ENCODE measurements at places on chromosomes 12 and 14.
A peak's percentile ranks its signal among the peaks of the same experiment; 100 is the strongest.

DNA sequence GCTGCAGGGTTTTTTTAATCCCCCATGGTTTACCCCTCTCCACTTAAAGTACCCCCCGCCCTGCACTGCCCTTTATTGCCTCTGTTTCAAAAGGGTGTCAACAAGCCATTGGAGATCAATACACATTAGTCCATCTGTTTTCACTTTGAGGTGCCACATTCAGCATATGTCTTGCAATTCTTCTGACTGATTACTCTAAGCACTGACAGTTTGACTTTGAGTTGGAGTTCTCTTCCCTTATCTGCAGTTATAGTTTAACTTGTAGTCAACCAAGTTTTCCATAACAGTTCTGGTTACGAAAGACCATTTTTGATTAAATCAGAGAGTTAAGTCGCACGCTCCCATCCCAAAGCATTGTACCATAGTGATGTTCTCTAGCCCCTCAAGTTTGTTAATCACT, 260.8 kb upstream of the TBX3 start:
- DNase-seq, result no peak

DNA sequence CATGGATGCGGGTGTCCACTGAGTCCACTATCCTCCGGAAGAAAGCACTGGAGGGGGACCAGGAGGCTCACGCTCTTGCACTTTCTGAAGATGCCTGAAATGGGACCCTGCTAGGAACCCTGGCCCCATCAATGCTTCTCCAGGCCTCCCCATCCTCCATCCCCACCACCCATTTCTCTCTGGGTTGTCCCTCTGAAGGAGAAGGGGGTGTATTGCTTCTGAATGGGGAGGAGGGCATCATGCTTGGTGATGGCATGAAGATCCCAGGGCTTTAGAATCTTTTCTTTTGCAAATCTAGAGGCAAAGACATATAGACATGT, 681 bp upstream of the JPH4 start:
- no peak for DNase-seq

GRCh38 chr14:44309331-44309730, 197.8 kb downstream of the FSCB start:
- no peak for DNase-seq

- no peak for DNase-seq
These were observed 24.5 kb upstream of the OVCH1 start for GRCh38 chr12:29521951-29522350.

DNA sequence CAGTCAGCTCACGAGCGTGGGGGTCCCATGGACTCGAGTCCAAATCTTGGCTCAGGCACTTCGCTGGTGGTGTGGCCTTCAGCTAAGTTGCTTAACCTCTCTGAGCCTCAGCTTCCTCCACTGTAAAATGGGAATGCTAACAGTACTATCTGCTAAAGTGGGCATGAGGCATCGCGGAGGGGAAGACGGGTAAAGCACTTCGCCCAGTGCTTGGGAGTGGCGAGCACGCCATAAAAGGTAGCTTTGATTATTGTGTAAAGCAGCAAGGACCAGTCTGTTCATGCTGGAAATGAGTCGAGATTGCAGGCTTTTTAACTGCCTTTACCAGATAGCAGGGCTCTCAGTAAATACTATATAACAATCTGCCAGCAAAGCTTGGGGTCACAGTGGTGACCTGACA, 24.5 kb downstream of the HRK start:
- DNase-seq, result no peak

GRCh38 chr14:60848066-60848465, 113.5 kb downstream of the MNAT1 start:
- DNase-seq, result no peak

DNA sequence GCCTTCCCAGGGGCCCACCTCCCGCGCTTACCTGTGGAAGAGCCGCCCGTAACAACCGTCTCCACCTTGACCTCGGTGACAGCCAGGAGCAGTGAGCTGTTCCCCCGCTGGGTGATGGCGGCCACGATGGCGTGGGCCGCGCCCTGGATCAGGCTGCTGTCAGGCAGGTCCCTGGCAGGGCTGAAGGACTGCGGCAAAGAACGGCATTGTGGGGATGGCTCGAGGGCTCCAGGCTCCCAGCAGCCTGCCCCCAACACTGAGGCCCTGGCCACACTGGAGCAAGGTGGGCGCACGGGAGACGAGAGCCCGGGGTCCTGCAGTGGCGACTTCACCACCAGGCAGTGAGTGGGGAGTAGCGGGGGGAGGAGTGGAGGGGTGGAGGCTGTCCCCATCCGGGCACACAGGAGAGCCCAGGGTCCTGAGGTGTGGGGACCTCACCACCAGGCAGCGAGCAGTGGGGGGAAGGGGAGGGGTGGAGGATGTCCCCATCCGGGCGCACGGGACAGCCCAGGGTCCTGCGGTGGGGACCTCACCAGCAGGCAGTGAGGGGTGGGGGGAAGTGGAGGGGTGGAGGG, 25.0 kb downstream of the JAG2 start:
- DNase-seq, result peak; percentile 43

GRCh38 chr12:128793701-128794100, 30.1 kb downstream of the SLC15A4 start:
- no peak for DNase-seq

GRCh38 chr12:122943196-122943595, 23.1 kb downstream of the ABCB9 start:
- DNase-seq, result no peak

GRCh38 chr12:13454991-13455777, 258.7 kb downstream of the EMP1 start:
- DNase-seq, result no peak

GRCh38 chr14:76413962-76414600, 38.1 kb downstream of the ESRRB start:
- no peak for DNase-seq

GRCh38 chr12:113892556-113892955, 73.6 kb downstream of the RBM19 start:
- DNase-seq, result no peak

DNA sequence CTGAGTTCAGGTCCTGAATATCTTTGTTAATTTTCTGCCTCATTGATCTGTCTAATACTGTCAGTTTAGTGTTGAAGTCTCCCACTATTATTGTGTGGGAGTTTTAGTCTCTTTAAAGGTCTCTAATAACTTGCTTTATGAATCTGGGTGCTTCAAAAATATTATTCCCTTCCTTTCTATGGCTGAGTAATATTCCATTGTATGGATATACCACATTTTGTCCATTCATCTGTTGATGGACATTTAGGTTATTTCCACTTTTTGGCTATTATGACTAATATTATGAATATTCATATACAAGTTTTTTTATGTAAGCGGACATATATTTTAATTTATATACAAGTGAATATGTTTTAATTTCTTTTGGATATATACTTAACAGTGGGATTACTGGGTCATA, 82.7 kb downstream of the SDR9C7 start:
- DNase-seq, result no peak

DNA sequence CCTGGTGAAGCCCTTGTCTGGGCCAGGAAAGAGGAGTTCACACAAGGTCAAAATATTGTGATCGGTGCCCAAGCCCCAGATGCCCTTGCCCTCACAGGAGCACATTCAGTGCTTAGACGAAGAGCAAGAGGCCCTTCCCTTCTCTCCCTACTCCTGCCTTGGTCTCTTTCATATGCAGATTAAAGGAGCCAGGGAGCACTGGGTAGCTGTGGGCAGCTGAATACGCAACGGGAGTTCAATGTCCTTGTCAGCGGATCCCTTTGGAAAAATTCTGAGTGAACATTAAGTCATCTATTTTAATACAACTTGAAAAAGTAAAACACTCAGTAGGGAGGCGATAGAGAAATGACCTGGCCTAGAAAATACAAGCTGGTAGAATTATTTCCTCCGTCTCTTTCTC, 1489.4 kb downstream of the AACS start:
- no peak for DNase-seq

- no peak for DNase-seq
These were observed 216.4 kb downstream of the LRIG3 start for GRCh38 chr12:58703866-58704265.

DNA sequence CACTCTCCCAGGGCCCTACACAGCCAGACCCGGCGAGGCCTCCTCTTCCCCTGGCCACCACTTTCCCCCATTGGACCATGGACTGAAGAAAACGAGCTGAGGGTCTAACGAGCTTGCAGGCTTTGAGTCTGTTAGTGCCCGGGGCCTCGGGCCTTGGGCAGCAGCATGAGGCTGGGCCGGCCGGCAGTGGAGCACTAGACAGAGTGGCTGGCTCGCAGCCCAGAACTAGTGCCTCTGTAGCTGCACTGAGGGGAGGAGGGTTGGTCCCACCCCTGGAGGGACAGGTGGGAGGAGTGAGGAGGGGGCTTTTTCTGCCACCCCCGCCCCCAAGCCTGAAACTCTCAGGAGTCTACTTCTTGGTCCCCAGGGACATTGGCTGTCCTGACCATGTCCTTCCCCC, 38.7 kb downstream of the SLC6A12 start:
- no peak for DNase-seq

GRCh38 chr12:124687917-124688316, 120.5 kb upstream of the NCOR2 start:
- peak; percentile 78 for DNase-seq

DNA sequence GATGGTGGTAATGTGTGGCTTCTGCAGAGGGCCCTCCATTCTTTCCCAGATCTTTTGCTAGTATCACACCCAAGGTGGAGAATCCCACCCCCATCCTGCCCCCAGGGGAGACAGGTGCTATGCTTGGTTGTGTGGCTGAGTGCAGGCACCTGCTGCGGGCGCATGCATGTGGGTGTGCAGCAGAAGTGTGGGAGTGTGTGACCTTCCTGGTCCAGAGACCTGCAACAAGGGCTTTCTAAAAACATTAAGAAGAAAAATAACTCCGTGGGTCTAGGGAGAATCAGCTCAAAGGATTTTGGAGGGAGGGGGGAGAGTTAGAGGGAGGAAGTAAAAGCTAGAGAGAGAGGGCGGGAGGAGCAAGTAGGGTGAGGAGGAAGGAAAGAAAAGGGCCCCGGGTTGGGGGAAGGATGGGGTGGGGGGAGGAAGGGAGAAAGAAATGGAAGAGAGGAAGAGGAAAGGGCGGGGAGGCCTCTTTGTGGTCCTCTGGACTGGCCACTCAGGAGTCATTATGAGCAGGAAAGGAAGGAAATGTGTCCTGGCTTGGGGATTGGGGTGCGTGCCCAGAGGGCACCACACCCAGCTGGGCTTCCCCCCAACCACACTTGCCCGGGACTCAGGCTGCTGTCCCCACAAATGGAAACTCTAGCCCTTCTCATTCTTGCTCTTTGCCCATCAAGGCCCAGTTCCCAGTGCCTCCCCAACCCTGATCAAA, 3.1 kb upstream of the FIGNL2 start:
- no peak for DNase-seq

DNA sequence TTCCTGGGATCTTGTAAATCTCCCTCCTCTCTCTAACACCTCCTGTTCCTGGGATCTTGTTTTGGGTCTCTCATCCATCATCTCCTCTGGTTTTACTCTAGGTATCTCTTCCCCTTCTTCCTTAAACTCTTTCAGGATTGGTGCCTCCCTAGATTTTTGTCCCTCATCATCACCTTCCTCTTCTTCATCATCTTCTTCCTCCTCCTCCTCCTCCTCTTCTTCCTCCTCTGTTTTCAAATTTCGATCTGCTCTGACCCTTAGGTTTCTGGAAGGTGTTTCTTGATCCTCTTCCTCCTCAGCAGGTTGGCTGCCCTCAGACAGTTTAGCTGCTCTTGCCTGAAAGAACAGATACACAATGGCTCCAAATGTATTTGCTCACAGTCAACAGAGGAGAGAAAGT, 14.5 kb downstream of the ACIN1 start:
- no peak for DNase-seq

- DNase-seq, result peak; percentile 66
These were observed 218.6 kb upstream of the SLC38A2 start for GRCh38 chr12:46590991-46591703.

GRCh38 chr14:97177016-97177415, 379.8 kb downstream of the VRK1 start:
- no peak for DNase-seq

GRCh38 chr12:98572010-98572409, 21.5 kb upstream of the SLC25A3 start:
- DNase-seq, result peak; percentile 61

DNA sequence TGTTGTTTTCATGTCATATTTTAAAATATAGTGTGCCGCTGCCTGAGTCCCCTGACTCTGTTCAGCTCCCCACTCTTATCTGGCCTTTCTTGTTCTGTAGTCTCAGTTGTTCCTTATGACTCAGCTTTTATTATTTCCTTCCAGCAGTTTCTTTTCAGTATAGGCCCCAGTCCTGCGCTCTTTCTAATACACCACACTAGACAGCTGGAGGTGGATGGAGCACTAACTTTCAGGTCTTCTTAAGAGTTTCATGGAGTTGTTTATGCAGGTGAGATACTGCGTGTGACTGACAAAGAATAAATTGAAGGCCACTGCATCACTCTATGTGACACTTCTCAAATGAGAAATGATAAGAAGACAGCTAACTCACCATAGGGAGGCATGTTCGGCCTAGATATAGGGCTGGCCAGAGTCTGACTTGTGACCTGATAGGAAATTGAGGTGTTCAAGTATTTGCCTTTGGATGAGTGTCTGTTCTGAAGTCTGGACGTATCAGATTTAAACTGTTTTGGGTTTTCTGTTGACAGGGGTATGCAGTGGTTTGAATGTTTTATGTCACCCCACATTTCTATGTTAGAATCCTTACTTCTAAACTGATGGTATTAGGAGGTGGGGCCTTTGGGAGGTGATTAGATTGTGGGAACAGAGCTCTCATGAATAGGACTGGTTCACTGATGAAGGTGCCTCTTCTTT, 60.8 kb upstream of the CLMN start:
- peak; percentile 3 for DNase-seq

DNA sequence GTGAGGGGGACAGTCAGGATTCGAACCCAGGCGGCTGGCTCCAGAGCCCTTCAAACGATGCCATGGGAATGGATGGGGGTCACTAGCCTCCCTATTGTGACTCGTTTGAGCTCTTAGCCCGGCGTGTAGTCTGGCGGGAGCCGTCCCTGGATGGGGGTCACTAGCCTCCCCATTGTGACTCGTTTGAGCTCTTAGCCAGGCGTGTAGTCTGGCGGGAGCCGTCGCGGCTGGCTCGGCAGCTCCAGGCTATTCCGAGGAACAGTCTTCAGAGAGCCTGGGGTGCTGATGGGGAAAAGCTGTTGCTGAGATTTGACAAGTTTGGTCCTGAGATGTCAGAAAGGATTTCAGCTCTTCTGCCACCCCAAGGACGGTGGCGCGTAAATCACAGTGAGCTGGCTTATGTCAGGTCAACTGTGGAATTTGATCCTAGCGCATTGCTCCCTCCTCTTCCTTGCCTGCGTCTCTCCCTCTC, 58.3 kb downstream of the CALM1 start:
- DNase-seq, result peak; percentile 68

DNA sequence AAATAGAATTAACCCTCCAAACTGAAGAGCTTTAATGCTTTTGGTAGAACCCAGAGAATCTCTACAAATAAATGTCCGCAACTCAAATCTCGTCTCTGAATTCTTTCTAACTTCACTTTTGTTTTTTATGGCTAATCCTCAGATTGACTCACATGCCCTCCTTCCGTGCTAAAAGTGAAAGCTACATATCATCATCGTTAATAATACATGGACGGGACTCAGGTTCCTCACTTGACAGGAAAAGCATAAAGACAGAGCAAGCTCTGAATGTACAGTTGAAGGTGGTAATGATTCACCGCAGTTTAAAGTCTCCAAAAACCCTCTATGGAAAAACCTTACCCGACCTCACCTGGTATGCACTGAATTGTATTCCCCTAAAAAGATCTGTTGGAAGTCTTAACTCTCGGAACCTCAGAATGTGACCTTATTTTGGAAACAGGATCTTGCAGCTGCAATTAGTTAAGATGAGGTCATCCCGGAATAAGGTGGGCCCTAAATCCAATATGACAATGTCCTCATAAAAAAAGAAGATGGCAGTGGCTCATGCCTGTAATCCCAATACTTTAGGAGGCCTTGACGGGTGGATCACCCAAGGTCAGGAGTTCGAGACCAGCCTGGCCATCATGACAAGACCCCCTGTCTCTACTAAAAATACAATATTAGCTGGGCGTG, 147.4 kb upstream of the FOXN3 start:
- DNase-seq, result no peak

Measured in islet precursor cell (in vitro differentiated cells).